ENCODE measurements at places on chromosomes 3 and 15. TPM values are rescaled to one million over a fixed set of nuclear protein-coding genes. Genes with fewer than 3 reads are reported as not detected.

ZNF662 gene
- 3.2 TPM for total RNA-seq

ACAN gene
- under 0.01 TPM for total RNA-seq

RTP3 gene
- not detected for total RNA-seq

GPR176 gene
- total RNA-seq: 56.6 TPM

GRIP2 gene
- total RNA-seq: not detected

BOC gene
- not detected for total RNA-seq

RAD51 gene
- total RNA-seq: 4.8 TPM

CTXND1 gene
- total RNA-seq: not detected

RBPMS2 gene
- not detected for total RNA-seq

SLC51A gene
- not detected for total RNA-seq

UNC13C gene
- not detected for total RNA-seq

ROPN1 gene
- not detected for total RNA-seq

EHD4 gene
- 150 TPM for total RNA-seq

TUBGCP4 gene
- 8.8 TPM for total RNA-seq

ANXA2 gene
- 4,270 TPM for total RNA-seq

GCNT3 gene
- not detected for total RNA-seq

BMF gene
- 4.6 TPM for total RNA-seq

KCNAB1 gene
- 0.33 TPM for total RNA-seq

C15orf39 gene
- total RNA-seq: 18.9 TPM

CCR8 gene
- not detected for total RNA-seq

PLA2G4D gene
- not detected for total RNA-seq
